KG1 (cell line): ENCODE measurements at places on chromosomes 4 and X.

DNA sequence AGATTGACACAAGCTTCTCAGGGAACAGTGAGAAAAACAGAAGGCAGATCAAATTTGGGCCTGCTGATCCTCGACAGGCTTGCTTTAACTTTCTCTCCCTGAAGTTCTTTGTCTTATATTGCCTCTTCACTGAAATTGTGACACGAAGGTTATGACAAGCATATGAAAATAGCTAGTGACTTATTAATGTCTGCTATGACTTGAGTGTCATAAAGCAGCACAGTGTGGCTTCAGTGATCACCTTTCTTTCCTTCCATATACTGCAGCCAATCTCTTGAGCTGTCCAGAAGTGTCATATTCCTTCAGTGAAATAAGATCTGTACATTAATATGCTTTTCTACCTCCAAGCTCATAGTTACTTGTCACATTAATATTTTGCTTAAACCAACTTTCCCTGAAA lies 870.2 kb downstream of the C4orf33 start:
- no peak for DNase-seq

DNA sequence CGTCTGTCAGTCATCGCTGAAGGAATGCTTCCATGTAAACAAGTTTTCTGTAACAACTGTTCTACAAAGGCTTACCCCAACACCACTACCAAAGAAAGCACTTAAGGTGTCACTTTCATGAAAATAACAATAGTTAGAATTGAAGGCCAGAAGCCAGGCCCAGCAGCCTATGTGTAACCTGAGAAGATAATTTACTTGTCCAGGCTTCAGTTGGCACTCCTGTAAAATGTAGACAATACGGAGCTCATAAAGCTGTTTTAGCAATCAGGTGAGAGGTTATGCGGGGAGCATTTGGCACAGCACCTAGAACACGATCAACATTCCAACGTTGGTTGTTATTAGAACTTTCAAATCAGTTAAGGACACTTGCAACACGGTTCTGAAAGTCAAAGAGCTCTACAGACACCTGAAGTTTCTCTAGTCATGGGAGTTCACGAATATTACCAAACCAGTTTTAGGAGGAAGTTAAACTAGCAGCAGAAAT lies 15.7 kb downstream of the ADGRA3 start:
- DNase-seq, result no peak

GRCh38 chr4:61996943-61997342 lies 796.8 kb downstream of the ADGRL3 start:
- no peak for DNase-seq

DNA sequence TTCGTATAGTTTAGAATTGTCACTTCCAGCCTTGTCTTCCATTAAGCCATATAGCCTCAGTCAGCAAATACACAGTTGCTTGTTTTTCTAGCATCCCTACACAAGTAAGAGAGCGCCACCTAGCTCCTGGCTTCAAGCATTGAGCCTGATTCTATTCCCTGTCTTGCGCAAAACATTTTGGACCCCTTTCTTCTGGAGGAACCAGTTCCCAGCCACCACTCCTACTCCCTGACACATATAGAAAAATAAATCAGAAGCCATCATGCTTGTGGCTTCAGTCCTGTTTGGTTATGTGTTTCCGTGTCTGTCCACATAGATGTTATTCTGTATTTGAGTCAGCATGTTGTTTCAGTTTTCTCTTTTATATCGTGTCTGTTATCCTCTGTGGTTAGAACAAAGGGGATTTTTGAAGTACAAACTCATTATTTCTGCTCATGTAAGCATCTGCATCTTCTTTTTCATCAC lies 59.9 kb downstream of the GK start:
- DNase-seq, result peak; percentile 4

- DNase-seq, result no peak
These were observed 201.0 kb downstream of the CAMK2D start for GRCh38 chr4:113560579-113560978.

DNA sequence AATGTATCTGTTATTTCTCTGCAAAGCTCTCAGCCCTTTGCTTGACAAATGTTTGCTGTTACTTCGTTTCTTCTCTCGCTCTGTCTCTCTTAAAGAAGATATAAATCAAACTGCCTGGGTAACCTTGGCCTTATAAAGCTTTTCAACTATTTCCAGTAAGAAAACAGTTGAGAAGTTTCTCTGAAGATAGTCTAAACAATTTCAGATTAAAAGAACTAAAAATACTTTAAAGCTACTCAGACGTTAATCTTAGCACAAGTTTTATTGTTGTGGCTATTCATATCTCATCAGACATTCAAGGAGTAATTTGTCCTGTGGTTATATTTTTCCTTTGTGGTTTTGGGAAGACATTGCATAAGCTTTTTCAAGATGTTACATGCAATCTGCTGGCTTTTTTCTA lies 22.6 kb downstream of the HOPX start:
- no peak for DNase-seq
